ENCODE measurements at places on chromosomes 6 and 20.
A peak's percentile ranks its signal among the peaks of the same experiment; 100 is the strongest.

- DNase-seq, result no peak
These were observed 167.9 kb downstream of the PREX1 start for GRCh38 chr20:48659858-48660257.

GRCh38 chr20:57664924-57665588 is 44.8 kb downstream of the PMEPA1 start:
- DNase-seq, result no peak

DNA sequence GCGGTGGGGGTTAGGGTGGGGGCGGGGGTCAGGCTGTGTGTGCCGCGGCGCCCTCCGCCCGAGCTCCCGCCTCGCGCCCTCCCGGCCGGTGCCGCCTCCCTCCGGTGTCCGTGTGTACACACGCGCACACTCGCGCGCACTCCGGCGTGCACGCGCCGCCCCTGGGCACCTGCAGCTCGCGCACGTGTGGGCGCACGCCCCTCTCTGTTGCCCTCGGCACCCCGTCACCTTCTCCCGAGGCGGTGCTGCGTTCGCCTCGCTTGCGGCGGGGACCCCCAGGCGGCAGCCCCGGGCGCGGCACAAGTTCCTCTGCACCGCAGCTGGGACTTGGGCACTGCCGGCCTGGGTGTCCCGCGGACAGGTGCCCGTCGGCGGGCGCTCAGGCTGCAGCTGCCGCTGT is 525 bp downstream of the MACROD2 start:
- DNase-seq, result peak; percentile 45

DNA sequence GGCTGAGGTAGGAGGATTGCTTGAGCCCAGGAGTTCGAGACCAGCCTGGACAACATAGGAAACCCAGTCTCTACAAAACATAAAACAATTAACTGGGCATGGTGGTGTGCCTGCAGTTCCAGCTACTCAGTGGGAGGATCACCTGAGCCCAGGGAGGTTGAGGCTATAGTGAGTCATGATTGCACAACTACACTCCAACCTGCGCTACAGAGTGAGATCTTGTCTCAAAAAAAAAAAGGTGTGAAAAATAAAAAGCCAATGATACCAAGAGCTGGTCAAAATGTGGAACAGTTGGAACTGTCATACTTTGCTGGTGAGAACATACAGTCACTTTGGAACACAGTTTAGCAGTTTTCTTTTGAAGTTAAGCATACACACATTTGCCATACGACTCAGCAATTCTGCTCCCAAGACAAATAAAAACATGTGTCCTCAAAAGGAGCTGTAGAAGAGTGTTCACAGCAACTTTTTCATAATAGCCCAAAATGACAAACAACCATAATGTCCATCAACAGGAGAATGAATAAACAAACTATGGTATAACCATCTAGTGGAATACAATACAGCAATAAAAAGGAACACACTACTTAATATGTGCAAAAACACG is 21.6 kb upstream of the FKBP5 start:
- no peak for DNase-seq

GRCh38 chr6:35728683-35729678 is 7.9 kb upstream of the ARMC12 start:
- DNase-seq, result no peak

DNA sequence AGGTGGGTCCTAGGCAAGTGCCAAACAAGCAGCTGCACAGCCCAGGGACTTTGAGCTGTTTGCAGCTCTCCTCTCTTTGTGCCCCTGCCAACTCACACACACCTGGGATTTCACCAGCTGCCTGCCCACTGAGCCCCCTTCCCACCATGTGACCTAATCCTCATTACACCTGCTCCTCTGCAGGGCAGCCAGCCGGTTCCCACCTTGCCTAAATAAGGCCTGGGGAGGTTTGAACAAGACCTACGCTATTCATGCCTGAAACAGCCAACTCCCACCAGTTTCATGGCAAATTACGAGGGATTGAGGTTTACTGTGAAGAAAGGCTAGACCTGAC is 92.6 kb upstream of the SOX4 start:
- no peak for DNase-seq

DNA sequence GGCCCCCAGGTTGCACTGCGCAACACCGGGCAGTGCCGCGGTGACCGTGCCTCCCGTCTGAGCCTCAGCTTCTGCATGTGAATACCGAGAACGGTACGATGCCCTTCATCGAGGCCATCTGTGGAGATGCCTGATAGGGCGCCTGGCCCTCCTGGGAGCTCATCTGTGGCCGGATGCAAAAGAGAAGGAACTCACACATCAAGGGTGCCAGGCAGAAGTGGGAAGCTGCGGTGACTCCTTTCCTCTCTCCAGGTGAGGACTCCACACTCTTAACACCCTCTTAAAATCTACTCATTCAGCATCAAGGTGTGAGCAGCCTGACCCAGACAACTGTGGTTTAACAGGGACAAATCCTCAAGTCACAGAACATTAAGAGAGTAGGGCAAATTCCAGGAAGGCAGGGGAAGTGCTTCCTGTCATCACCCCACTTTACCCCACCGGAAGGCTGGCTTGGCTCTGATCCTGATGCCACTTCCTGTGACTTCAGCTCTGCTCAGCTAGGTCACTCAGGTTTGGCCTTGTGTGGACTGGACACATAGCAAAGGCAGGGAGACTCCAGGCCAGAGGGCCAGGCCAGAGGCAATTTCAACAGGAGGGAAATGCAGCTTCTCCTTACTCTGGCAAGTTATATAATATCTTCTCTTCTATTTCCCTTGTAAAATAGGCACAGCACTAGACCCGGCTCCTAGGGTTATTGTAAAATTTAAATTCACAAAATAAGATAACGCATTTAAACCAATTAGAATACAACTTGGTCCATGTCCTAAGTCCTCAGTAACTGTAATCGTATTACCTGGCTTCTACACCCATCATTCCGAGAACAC is 69.4 kb downstream of the CPNE5 start:
- DNase-seq, result peak; percentile 84

- no peak for DNase-seq
These were observed 108.7 kb downstream of the ERMARD start for GRCh38 chr6:169859978-169860703.

GRCh38 chr20:38139977-38140753 is 24.9 kb downstream of the TGM2 start:
- no peak for DNase-seq

DNA sequence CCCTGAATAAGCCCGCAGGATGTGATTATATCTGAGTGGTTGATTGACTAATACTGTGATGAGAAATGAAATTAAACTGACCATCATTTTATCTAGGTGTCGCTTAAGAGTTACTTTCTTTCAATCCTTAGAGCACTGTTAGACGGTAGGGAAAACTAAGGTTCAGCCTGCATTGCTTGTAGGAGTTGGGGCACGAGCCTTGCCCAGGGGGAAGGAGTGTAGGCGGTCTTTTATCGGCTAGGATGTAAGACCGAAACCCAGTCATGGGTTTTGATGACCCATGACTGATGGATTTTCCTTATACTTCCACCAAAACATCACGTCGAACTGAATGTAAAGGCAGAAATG is 392 bp upstream of the TASP1 start:
- DNase-seq, result no peak

DNA sequence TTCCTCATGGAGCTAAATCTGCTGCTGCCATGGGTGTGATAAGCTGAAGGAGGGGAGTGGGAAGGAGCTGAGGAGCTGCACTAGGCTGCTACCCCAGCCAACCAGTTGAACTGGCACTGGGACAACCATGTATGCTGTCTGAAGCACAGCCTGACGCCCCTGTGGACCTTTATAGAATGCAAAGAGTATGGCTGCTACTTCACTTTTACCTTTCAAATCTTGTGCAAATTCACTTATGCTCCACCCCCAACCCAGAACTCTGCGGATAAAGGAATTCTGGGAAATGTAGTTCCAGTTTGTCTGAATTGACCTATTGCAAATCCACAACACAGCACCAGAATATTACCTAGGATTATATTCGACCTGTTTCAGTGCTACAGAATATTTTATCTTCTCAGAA is 217.4 kb upstream of the SLC35B3 start:
- DNase-seq, result no peak

DNA sequence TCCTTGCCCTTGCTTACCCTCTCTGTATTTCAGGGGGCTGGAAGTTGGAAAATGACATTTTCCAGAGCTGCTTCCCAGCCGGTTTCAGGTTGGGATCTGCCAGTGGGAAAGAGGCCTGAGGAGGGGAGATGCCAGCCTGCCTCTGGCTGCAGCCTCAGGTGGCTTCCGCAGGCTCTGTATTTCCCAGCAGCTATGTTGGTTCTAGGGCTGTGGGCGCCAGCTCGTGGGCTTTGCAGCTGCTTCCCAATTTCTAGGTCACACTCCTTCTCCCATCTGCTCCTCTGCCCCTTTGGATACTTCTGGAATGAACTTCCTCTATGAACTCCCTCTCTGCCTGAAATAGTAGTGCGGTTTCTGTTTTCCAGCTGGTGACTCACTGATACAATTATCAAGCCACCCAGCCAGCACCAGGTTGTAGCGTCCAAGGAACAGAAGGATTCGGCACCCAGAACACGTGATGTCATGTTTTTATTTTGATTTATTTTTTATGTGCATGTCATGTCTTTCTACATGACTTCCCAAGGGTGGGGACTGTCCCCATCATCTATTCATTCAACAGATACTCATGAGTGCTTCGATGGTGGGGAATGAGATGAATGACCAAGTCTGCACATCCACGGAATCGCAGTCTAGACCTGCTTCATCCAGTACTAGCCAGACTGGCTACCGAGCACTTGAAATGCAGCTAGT is 38.0 kb downstream of the TGM2 start:
- no peak for DNase-seq

DNA sequence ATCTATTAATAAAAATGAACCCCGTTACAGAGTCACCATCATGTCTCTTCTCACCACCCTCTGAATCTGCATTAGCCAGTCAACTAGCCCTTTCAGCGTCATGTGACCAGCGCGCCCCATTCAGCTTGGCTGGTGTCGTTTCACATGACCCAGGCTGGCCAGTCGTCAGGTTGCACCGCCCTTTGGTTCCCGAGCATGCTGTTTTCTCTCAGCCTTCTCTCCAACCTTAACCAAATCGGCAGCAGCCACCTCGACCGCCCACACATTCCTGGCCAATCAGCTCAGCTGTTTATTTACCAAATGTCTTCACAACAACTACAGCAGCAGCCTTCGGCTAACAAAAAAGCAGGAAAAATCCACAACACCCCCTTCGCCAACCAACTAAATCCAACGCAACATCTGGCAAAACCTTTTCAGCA is 5.6 kb downstream of the SRSF3 start:
- no peak for DNase-seq

DNA sequence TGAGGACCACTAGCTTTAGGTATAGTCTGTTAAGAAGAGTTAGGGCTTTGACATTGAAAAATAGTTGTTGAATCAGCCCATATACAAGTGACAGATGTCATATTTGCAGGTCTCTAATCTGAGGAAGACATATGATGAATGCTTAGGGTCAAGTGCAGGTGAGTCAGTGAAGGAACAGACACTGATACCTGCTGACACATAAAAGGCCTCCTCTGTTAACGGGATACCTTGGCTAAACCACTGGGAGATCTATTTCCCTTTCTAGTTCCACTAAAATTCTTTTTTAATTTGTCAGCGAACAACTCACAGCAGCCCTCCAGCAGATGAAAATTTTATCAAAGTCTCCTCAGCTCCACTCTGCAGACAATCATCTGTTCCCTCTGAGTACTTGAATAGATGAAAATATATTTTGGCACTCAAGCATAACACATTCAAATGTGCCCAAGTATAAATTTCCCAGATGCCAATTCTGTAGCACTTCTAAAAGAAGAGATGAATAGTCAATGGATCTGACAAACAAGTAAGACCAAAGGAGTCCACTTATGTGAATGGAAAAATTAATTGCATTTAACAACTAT is 154.0 kb downstream of the KIF16B start:
- DNase-seq, result no peak

DNA sequence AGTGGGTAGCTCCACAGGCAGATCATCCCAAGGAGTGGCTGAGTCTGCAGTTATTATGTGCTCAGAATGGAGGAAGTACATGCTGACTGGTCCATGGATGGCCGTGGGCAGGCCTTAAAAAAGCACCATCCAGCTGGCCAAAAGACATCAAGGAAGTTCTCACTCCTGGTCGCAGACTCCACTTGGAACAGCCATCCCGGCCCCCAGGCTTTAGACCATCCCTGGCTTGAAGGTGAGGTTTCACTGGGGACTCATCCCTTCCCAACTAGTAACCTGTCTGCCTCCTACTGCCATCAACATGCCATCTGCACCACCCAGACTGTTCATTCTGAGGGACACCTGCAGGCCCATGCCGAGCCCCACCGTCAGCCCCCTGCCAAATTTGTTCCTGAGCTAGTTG is 36.1 kb upstream of the OPRM1 start:
- no peak for DNase-seq

GRCh38 chr6:110618591-110619267 is 142.3 kb upstream of the SLC22A16 start:
- no peak for DNase-seq

Data from CMK (cell line).